ENCODE measurements at places on chromosomes 7 and 10.
A peak's percentile ranks its signal among the peaks of the same experiment; 100 is the strongest.

DNA sequence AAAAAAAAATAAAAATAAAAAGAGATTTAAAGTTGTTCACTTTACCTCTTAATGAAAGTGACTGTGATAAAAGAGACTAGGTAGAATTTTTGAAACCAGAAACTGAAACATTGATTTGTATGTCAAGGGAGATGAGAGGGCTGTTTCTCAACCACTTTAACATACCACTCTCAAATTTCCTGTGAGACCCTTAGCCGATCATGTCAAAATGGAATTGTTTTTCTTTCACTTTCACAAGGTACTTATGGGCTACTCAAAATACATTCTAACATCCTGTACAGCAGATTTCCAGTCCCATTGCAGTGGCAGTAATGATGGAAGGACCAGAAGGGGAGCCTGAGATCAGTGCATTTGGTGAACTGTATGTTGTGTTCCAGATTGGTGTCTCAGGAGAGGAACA is 261.2 kb downstream of the PPP1R3A start:
- no peak for DNase-seq

DNA sequence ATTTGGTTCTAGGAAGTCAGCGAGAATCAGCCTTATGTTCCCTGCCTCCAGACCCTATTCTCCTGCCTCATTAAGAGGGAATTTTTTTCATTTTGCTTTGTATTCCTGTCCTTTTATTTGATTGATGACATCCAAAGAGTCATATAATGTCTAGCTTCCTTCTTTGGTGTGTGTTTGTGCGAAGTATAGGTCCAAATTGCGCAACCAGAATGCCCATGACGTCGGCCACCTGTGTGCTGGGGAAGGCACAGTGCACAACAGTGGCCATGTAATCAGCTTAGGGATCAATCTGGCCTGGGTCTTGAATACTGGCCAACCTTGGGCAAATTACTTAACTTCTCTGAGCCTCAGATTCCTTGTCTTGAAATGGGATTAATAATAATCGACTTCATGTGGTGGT is 206.2 kb downstream of the VTI1A start:
- DNase-seq: no peak

- DNase-seq: no peak
Measured at GRCh38 chr10:124470544-124471434, 9.2 kb downstream of the LHPP start.

DNA sequence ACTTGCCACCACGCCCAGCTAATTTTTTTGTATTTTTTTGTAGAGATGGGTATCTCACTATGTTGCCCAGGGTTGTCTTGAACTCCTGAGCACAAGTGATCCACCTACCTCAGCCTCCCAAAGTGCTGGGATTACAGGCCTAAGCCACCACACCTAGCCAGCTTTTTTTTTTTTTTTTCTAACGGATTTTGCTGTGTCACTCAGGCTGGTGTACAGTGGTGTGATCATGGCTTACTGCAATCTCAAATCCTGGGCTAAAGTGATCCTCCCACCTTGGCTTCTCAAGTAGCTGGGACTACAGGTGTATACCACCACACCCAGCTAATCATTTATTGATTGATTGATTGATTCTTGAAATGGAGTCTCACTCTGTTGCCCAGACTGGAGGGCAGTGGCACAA is 106.0 kb upstream of the TRIM24 start:
- no peak for DNase-seq

- DNase-seq: no peak
Measured at GRCh38 chr7:108869070-108869469, 299.4 kb downstream of the DNAJB9 start.

GRCh38 chr7:138276891-138277290 is 183.2 kb upstream of the TRIM24 start:
- no peak for DNase-seq

GRCh38 chr10:91551856-91552255 is 81.0 kb downstream of the PPP1R3C start:
- DNase-seq: peak; percentile 34

DNA sequence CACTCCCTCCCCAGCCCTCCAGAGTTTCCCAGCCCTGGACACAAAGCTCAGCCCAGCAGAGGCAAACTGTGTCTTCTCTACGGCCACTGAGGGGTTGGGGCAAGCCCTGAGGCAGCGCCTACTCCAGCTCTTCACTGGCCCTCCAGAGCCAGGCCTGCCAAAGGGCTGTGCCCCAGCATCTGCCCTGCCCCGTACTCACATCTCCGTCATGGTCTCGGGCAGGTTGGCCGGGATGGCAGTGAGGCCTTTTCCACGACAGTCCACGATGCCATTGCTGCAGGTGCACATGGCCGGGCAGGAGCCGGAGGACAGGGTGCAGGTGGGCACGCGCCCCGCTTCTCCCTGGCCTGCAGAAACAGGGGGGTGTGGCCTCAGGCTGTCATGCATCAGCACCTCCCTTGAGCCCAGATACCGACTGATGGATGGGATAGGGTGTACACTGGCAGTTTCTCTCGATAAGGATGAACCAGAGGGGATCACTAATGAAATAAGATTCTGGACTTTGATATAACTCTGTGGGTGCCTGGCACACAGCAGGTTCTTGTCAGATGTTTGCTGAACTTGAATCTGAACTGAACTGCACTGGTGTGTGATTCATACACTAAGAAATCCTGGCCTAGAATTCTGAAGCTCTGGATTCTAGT is 125.2 kb downstream of the SLIT1 start:
- DNase-seq: no peak

GRCh38 chr7:130907439-130907838 is 173.4 kb upstream of the KLF14 start:
- no peak for DNase-seq

DNA sequence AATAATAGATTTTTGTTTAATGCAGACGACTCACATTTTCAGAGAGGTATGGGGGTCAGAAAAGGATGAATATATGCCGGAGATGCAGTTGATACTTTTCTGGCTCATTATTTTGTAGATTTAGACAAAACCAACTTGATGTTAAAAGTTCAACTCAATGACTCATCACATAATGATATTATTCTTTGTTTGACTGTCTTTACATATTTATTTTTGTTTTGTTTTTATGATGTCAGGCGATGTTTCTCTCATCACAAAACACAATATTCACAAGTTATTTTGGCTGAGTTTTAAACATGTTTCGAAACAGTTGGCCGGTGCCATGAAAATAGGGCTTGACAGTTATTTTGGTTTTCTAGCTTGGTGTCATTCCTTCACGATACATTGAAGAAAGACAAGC is 1.3 kb downstream of the GJD4 start:
- DNase-seq: no peak

DNA sequence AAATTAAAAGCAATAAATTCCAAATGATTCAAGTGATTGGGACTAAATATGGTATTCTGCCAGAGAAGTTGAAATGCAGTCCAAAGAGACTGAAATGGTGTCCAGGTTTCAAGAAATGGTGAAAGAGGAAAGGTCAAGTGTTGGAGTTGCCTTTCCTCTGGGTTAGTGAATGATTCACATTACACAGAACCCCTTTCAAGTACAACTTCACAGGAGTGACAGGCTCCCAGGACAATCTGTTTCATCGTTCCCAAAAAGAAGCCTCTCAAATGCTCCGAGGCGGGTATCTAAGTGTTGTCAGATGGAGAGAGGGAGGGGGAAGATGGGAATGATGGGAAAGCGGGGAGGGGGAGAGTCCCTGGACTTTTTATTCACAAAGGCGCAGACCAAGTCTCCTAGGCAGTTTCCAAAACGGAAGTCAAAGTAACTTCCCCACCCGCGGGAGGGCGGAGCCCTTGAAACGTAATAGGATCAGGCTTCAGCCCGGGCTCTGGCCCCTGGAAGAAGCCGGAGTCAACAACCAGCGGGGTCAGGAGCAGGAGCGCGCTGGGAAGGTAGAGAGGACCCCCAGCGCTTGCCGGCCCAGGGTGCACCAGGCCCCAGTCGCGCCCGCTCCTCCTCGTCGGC is 754 bp downstream of the SLC25A13 start:
- peak; percentile 18 for DNase-seq

- DNase-seq: no peak
Measured at GRCh38 chr10:5566614-5567013, 41.9 kb downstream of the CALML3 start.

GRCh38 chr10:132933308-132934042 is 8.9 kb downstream of the CFAP46 start:
- no peak for DNase-seq

- DNase-seq: no peak
Measured at GRCh38 chr7:92614660-92615174, 24.5 kb upstream of the FAM133B start.

GRCh38 chr7:151844071-151844824 is 32.7 kb downstream of the PRKAG2 start:
- DNase-seq: peak; percentile 6

DNA sequence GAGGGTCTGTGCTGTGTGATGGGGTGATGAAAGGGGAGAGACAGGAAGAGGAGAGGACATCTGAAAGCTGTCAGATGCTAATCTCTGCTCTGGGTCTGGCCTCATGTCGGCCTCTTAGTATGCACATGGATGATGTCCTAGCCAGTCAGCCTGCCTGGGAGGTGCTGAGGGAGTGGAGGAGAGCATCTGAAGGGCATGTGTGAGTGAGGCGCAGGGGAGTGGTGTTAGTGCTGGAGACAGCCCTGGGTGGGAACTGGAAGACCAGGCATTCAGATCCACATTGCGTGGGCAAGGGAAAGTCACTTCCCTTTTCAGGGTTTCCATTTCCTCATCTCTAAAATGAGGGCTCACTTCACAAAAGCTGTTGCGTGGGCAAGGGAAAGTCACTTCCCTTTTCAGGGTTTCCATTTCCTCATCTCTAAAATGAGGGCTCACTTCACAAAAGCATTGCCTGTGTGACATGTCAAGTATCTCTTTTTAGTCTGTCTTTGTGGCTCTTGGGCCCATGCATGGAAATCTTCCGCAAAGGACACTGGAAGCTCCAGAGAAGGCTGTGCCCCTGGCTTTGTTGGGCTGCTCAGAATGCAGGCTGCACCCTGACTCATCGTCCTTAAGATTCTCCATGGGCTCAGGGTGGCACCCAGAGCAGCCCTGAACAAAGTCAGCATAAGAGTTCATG is 10.0 kb downstream of the SFTPD start:
- DNase-seq: no peak
